ENCODE measurements at places on chromosomes 13 and 19.

DNA sequence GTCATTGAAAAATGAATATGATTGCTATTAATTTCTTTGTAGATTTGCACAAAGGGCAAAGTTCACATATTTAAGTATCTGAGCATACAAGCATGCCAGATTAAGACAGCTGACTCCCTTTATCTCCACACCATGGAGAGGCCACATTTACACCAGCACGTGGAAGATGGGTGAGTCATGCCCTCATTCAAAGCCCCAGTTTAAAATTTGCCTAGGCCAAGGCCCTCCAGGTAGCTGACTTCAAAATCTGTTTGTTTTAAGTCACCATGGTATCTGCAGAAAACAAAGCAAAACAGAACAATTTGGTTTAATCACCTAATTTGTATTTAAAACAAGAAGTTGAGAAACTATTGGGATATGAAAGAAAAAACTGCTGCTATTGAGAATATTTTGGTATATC lies 109.2 kb downstream of the ESD start:
- no peak for DNase-seq

DNA sequence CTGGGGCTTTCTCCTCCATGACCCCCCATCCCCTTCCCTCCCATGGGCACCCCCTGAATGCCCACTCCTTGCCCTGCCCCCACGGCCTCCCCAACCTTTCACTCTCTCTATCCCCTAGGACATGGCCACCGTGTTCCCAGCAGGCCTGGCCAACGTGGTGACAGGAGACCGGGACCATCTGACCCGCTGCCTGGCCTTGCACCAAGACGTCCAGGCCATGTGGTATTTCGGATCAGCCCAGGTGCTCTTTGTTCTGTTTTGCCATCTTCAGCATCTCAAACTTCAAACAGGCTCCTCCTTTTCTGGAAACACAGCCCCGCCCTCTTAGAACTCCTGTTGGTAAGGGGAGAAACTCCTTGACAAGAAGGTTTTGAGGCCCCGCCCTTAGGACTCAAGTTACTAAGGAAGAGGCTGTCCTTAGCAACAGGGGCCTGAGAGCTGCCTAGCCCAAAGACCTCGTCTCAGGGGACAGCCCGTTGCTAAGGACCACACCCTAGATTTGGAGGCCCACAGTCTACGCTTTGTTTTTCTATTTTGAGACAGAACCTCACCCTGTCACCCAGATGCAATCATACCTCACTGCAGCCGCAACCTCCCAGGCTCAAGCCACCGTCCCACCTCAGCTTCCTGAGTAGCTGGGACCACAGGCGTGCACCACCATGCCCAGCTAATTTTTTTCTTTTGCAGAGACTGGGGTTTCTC lies 5.1 kb upstream of the FLT3LG start:
- DNase-seq: peak; percentile 70

DNA sequence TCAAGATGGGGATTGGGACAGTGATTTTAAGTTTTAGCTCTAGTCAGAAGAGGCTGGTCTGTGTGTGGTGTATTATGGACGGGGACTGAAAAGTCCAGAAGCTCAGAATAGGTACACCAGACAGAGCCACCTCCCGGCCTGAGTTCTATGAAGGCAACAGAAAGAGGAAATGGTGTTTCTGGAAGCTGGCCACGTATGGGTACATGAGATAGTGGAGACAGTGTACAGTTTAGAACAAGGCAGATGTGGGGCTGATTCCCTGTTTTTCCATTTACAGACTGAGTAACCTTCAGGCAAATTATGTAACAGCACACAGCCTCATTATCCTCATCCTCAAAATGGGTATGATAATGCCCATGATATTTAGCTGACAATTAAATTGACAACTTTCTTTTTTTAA lies 1.3 kb downstream of the ZNF175 start:
- DNase-seq: no peak

- no peak for DNase-seq
Measured at GRCh38 chr19:33376941-33377557, 3.5 kb downstream of the CEBPG start.

DNA sequence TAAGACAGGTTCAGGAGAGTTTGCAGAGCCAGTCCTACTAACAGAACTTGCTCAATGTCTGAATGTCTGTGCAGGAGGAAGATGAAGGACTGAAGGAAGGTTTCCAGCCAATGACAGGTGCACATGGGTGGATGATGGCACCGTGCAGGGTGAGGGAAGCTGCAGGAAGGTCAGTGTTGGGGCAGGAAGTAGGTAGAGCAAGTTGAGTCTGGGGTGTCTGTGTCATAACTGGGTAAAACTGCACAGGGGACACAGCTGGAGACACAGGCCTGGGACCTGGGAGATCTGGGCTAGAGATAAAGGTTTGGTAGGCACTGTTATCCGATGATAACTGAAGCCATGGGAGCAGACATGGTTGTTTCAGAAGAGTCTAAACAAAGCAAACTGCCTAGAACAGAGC lies 116.9 kb downstream of the USP12 start:
- no peak for DNase-seq

DNA sequence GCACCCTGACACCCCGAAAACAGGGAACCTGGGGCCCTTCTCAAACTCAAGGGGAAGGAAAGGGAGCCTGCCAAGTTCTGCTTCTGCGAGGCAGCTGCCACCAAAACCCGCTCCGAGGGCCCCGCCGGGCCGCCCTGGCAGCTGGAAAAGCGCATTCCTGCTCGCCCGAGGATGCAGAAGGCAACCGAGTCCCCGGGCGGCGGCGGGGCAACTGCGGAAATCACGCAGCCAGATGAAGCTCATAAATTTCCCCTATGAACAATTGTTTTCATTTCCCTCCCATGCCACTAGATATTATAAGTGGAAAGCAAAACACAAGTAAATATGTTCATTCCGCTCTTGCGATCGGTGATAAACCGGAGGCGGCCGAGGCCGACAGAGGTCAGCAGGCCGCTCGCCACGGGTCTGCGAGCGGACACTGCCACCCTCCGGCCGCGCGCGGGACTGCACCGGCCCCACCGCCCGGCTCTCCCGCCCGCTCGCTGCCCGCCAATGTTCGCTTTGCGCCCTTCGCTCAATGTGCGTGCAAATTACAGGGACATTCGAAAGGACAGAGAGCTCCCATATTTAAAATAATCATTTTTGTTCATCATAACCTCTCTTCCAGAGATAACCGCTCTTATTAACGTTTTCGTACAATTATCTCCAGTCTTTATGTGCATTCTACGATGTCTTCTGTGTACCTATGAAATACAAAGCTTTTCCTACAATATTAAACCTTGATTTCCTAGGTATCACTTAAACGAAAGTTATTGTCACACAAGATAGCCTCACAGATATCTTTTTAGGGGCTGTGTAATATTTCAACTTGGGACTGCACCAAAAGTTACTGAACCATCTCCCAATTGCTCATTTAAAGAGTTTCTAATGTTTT lies 120.8 kb upstream of the ZNF507 start:
- DNase-seq: peak; percentile 40

All from cerebellar cortex (tissue), 1 donor.